ENCODE measurements at places on chromosomes 5 and 9.
A peak's percentile ranks its signal among the peaks of the same experiment; 100 is the strongest.

DNA sequence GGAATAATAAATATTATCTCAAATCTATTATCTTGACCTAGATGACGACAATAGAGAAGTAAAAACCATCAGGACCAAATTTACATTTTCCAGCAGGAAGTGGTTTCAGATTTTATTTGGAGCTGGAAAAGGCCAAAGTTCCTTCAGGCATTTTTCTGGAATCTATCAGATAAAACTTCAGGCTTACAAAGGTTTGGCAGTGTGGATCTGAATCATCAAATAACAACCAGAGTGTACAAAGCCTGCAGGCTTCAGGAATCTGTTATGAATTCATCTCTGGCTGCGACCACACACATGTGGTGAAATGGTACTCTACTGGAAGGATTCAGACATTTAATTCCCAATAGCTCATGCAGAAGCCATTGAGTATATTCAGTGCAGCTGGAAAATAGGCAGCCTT lies 726.4 kb upstream of the GRAMD2B start:
- peak; percentile 54 for DNase-seq

GRCh38 chr9:121360601-121361374 lies 9.3 kb downstream of the STOM start:
- no peak for DNase-seq

GRCh38 chr5:143499480-143500114 lies 96.1 kb upstream of the NR3C1 start:
- DNase-seq: no peak

DNA sequence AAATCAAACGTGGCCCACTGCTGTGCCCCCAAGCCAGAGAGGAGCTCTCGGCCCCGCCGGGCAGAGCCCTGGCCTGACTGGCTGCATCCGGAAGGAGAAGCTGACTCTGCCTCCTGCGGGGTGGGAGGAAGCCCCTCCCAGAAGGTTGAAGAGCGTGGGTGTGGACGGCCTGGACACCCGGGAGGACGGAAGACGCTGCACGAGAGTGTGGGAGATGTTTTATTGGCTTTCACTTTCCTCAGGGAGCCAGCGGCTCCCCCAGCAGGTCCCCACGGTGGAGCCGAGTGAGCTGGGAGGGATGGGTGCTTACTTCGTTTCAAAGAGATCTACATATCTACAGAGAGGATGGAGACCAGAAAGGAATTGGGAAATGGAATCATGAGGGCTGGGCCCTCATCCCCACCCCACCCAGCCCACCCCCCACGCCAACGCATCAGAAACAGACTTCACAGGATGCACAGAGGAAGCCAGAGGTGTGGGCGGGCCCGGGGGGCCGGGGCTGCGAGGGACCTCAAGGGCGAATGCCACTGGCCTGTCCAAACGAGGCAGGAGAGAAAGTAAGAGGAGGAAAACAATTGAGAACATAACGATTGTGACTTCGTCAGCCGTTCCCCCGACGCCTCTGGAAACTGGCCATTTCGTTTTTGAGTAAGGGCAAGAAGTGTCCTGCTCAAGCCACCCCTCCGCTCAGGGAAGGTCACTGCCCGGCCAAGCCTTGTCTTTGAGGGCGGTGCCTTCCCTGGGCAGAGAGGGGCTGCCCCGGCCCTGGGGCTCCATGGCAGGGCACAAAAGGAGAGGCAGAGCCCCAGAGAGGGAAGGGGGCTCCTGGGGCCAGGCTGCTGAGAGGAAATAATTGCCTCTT lies 32.1 kb downstream of the FAM163B start:
- DNase-seq: no peak

DNA sequence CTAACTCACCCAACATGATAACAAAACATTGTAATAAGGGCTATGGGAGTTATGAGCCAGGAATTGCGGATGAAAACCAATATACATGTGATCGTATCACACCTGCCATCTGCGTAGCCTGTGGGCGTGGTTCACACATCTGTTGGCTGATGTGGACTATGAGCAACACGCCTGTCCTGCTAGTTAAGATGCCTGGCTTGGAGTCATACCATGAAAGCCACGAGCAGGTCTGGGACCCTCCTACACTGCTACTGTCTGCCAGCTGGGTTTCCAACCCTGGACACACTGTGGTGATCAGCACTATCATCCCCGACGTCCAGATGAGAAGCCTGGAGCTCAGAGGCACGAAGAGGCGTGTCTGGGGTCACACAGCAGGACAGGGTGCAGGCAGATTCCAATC lies 40.2 kb downstream of the STK10 start:
- no peak for DNase-seq

DNA sequence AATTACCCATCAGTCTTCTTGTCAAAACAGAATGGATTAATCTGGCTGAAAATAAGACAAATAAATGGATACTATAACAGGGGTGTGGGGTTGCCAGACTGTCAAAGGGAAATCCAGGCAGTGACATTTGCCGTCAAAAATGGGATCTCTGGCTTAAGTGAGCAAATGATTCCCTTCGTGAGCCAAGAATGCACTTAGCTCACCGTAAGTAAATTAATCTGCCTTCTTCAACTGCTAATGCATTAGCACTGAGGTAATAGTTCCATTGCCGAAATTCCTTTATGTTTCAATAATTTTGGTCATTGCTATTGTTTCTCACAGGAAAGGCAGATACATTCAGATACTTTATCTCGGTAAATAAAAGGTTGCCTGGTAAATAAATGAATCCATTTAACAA lies 377.8 kb downstream of the KIAA0825 start:
- DNase-seq: peak; percentile 54

- DNase-seq: no peak
These were observed 95.5 kb downstream of the ZCCHC7 start for GRCh38 chr9:37215830-37216229.

DNA sequence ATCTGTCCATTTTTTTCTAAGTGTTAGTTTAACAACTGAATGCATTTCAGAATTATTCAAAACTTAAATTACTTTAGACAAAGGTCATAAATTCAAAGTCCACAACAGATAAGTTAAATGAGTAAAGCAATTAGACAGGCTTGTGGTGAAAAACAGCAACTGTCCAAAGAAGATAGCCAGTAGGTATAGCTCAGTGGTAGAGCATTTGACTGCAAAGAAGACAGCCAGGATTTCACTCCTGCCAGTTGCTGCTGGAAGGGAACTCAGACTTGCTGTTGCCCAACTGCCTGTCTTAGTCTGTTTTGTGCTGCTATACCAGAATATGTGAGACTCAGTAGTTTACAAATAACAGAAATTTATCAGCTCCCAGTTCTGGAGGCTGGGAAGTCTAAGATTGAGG lies 10.0 kb downstream of the FANCC start:
- no peak for DNase-seq

GRCh38 chr5:64923151-64923685 lies 154.5 kb downstream of the CWC27 start:
- peak; percentile 5 for DNase-seq

GRCh38 chr9:33439731-33440130 lies 7.7 kb downstream of the AQP3 start:
- DNase-seq: no peak

- DNase-seq: no peak
These were observed 27.9 kb downstream of the RHOBTB3 start for GRCh38 chr5:95759005-95759404.

DNA sequence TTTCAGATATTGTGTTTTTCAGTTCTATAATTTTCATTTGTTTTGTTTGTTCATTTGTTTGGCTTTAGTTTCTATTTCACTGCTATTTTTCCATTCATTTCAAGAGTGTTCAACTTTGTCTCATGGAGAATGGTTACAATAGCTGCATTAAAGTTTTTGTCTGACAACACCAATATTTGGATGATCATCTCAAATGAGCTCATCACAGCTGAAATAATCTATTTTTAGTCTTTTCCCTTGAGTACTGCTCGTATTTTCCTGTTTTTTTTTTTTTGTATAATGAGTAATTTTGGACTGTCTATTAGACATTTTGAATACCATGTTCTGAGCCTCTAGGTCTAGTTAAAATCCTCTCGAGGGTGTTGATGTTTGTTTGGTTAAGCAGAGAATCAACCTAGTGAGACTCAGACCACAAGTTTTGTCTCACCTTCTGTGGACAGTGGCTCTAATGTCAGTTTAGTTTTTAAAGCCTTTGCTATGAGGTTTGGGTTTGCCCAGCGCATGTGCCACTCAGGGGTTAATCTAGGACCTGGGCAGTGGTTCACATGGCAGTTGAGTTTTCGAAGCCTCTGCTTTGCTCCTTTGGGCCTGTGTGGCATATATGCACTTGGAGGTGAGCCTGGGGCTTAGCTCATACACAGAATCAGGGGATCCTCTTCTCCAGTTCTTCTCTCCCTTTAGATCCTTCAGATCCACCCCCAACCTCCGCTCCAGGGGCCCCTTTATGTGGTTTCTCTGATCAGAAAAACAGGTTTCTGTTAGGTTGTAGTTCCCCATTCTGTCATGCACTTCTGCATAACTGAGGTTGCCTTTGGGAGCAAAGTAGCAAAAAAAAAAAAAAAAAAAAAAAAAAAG lies 79.8 kb downstream of the ARSB start:
- no peak for DNase-seq

GRCh38 chr5:160438316-160439204 lies 16.9 kb downstream of the PTTG1 start:
- peak; percentile 62 for DNase-seq

DNA sequence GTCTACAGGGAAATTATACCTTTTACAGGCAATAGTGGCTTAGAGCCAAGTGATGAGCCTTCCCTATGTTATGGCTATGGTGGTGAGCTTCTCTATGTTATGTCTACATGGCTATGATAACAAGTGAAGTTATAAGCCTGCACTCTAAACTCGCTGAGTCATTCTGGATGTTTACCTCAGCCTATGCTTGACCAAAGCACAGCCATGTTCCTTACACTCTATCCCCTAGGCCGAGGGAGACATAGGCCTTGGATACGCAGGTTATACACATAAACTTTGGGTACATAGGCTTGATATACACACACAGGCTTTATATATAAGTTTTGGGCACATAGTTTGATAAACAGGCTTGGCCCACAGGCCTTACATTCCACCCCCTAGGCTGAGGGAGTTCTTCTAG lies 13.8 kb downstream of the DMAC1 start:
- DNase-seq: no peak

Measured in BE2C (cell line).